Stimulated activated CD8-positive, alpha-beta memory T cell treated with anti-CD3 and anti-CD28 coated beads, Interleukin-2, amount 100 ng/mL, for 48 hours (primary cell): ENCODE measurements at places on chromosomes 13 and 19.

DNA sequence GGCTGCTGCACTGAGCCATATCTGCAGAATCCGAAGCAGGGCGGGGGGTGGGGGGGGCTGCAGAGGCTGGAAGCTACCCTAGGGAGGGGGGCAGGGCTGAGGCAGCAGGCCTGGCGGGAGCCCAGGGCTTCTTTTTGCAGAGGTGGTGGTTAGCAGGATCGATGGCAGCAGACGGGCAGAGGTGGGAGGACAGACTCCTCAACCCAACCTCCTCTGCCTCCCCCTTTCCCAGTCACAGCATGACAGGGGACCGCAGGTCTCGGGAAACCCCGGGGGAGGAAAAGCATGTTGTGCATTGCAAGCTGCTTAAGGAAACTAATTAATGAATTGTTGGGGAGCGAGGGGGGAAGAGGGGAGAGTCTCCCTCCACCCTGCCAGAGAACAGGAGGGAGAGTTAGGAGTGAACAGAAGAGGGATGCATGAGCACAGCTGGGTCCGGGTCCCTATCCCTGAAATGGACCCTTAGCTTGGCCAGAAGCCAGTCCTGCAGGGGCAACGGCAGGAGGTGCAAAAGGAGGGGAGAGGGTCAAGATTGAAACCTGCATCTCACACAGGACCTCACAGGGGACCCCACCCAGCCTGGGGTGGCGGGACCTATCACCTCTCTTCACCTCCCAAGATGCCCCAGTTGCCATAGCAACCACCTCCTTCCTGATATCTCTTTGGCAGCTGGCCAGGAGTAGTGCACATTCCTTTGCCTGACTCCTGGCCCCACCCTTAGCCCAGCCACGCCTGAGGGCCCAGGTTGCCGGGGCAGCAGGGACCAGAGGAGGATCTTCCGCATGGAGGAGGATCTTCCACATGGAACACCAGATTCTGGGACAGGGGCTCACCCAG lies 1.8 kb downstream of the FXYD7 start:
- DNase-seq, result no peak

DNA sequence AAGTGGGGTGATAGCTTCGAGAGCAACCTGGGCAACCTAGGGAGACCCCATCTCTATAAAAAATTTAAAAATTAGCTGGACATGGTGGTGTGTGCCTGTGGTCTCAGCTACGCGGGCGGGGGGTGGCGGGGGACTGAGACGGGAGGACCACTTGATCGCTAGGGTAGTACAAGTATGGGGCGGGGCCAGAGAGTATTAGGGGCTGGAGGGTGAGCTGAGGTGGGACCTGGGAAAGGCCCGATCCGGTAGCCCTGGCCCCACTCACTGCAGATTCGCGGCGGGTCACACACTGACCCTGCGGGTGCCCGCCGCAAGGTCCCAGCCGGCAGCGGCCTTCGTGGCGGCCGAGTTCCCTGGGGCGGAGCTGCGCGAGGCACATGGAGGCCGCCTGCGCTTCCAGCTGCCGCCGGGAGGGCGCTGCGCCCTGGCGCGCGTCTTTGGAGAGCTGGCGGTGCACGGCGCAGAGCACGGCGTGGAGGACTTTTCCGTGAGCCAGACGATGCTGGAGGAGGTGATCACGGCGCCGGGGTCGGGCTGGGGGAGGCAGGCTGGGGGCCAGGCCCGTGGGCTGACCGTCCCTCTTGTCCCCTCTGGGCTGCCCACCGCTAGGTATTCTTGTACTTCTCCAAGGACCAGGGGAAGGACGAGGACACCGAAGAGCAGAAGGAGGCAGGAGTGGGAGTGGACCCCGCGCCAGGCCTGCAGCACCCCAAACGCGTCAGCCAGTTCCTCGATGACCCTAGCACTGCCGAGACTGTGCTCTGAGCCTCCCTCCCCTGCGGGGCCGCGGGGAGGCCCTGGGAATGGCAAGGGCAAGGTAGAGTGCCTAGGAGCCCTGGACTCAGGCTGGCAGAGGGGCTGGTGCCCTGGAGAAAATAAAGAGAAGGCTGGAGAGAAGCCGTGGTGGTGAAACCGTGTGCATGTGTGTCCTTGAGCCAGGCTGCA lies 2.0 kb upstream of the ARHGAP45 start:
- peak; percentile 65 for DNase-seq

GRCh38 chr13:90233933-90234672 lies 1113.4 kb upstream of the MIR17HG start:
- DNase-seq, result no peak

- no peak for DNase-seq
Observed at GRCh38 chr19:46453661-46454060, 17.7 kb downstream of the PNMA8A start.

DNA sequence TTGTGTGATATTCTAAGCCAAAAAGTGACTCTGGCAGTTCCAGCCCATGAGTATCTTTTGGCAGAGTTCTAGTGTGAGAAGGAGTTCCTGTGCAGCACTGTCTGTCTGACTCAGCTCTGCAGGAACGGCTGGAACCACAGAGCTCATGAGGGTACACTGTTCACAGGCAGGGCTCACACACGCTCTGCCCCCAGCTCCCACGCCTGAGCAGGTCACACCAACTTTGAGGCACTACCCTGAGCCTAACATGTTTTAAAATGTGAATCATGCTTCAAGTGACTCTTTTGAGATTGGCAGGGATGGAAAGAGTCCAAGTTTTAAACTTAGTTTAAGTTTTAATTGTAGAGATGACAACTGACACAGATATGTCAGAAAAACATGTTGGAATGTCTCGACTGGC lies 1203.3 kb downstream of the UQCRFS1 start:
- DNase-seq, result no peak

DNA sequence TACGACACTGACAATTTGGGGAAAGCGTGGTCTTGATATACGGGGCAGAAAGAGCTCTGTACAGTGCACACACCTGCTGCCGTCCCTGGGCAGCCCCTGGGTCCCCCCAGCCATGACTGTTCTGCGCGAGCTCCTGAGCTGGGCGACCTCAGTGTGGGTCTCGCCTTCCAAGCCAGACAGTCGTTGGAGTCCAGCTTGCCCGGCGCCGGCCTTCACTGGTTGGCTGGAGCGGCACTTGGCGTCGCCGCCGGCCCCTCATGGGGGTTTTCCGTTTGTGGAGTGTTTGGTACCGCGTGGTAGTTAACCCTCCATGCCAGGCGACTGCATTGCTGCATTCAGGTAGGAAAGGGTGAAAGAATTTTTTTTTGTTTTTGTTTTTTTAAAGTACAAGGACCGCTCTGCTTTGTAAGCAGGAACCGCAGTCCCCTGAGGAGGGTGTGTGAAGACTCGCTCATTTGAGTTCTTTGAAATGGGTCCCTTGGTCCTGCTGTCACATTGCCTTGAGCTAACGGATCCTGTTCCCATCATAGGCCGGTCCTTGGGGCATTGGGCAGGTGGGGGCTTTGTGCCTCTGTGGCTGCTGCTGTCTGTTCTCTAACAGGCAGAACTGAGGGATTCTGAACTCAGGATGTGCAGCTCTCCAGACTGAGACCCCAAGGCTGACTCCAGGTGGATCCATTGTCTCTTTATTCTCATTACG lies 10.8 kb upstream of the RPS15 start:
- DNase-seq, result no peak

DNA sequence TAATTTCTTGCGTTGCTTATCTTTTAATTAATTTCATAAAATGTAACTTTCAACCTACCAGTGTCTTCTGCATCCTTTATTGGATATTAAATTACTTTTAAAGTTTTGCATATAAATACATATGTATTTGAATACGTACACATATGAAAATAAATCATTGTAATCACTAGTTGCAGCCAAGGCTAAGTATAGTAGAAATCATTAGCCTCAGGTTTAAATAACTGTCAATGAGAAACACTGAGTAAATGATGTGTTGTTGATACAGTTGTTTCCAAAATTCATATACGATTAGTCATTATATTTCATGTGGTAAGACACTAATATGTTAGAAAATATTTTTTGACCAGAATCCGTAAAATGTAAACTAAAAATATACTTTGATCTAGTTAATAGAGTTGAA lies 1267.1 kb upstream of the PCDH20 start:
- no peak for DNase-seq

GRCh38 chr13:49326222-49326917 lies 78.6 kb downstream of the CDADC1 start:
- no peak for DNase-seq

- no peak for DNase-seq
Observed at GRCh38 chr19:58001895-58002369, 688 bp downstream of the ZNF606 start.

GRCh38 chr13:106425661-106426060 lies 109.8 kb downstream of the EFNB2 start:
- DNase-seq, result no peak

- no peak for DNase-seq
Observed at GRCh38 chr13:95275322-95276036, 25.8 kb downstream of the ABCC4 start.

GRCh38 chr13:30666113-30666512 lies 48.4 kb downstream of the USPL1 start:
- no peak for DNase-seq

DNA sequence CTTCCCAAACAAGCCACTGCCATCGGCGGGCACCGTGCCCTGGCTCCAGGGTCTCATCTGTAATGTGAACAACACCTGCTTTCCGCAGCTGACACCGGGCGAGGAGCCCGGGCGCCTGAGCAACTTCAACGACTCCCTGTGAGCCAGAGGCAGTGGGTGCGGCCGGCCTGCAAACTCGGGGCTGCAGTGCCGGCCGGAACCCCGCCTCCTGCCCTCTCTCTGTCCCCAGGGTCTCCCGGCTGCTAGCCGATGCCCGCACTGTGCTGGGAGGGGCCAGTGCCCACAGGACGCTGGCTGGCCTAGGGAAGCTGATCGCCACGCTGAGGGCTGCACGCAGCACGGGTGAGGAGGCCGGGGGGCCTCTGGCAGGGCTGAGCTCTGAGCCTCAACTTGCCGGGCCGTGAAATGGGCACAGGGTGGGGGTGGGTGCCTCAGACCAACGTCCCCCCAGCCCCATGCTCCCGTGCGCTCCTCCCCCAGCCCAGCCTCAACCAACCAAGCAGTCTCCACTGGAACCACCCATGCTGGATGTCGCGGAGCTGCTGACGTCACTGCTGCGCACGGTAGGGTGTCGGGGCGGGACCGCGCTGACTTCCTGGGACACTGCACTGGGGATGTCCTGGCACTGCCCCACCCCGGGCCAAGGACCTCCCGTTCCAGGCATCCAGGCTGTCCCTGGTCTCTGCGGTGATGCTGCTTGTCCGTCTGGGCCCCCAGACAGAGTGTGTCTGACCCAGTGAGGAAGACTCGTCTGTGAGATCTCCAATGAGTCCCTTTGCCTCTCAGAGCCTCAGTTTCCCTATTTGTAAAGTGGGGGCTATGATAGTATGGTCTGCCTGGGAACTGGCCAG lies 2.2 kb downstream of the ABCA7 start:
- no peak for DNase-seq

DNA sequence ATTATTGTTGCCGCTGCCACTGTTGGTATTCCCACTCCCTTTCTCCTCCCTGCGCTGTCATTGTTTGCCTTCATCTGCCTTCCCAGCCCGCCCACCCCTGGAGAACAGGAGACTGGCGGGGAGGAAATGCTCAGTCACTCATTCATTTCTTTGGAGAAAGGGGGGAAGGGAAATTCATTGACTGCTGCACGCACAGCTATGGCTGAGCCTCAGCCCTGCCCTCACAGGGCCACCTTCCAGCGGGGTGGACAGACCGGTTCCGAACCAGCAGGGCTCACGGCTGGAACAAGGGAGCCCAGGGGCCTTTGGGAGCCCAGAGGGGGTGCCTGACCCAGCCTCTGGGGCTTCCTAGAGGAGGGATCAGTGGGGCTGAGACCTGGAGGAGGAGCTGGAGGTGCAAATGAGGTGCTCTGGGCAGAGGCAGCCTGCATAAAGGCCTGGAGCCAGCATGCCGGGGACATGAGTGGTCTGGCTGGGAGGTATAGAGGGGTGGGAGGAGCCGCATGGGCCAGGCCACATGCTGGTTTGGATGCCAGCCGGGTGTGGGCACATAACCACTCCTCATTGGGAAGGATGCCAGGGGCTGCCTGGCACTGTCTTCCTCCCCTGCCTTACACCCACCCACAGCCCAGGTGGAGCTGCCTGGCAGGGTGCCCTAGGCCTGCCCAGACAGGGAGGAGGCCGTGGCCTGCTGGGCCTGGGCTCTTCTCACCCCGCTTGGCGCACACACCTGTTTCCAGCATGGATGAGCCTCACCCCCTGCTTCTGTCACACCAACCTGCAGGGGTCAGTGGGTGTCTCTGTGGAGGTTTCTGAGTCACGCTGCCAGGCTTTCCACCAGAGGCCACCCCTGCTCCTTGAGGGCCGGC lies 26.8 kb downstream of the PPP5C start:
- no peak for DNase-seq

GRCh38 chr13:42981317-42981716 lies 10.7 kb downstream of the EPSTI1 start:
- DNase-seq, result no peak

GRCh38 chr13:100633461-100633860 lies 41.1 kb downstream of the TMTC4 start:
- no peak for DNase-seq

- no peak for DNase-seq
Observed at GRCh38 chr13:25207291-25207810, 35.3 kb upstream of the AMER2 start.

DNA sequence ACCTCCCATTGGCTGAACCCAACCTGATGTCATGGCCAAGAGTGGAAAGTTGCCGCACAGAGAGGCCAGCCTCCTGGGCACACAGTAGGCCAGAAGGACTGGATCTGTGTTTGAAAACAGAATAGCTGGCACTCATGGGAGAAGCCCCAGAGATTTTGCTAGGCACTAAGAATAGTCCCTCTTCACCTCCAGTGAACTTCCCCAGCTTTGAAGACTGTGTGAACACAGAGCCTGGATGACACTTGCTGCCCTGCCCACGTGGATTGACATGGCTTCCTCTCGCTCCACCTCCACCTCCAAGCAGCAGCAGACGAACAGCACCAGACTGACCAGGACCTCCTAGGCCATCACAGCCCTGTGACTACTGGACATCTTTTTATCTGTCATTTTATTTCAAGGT lies 37.9 kb upstream of the KL start:
- no peak for DNase-seq

DNA sequence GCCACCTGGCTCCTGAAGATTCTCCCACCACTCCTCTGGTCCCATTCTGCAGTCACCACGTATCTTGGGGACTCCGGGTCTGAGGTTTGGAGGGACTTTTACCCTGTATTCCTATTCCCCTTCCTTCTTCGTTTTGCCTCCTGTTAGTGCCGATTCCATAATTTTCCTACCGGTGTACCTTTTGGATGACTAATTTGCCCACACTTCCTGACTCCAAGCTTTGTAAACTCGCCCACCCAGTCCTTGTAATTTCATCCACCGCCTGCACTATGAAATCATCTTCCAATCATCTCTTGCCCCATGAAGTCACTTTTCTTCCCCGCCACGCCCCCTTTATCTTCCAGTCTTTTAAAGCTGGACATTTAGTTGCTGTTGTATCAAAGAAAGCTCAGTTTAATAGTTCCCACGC lies 572 bp downstream of the UCHL3 start:
- peak; percentile 16 for DNase-seq

DNA sequence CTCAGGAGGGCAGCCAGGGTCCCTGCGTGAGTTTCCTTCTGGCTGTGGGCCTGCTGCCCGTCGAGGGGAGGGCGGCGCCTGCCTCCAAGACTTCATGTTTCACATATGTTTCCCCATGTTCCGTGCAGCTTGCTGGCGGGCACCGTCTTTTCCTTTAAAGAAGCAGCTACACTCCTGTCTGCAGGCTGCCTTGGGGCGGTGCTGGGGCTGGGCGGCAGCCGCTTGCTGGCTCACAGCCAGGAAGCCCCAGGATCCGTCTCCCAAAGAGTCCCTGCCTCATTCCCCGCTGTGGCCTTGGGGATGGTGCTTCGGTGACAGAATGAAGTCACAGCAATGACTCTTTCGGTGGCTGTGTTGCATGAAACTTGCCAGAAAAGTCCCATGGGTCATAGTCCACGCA lies 24.9 kb downstream of the PIAS4 start:
- no peak for DNase-seq
